Activated CD4-positive, alpha-beta T cell treated with anti-CD3 and anti-CD28 coated beads, Interleukin-2, Interleukin-6, amounts not matched to agents 100 ng/mL and 50 ng/mL, durations not matched to agents 16 hours and 8 hours (primary cell): ENCODE measurements at places on chromosomes 12 and 14.
A peak's percentile ranks its signal among the peaks of the same experiment; 100 is the strongest.

DNA sequence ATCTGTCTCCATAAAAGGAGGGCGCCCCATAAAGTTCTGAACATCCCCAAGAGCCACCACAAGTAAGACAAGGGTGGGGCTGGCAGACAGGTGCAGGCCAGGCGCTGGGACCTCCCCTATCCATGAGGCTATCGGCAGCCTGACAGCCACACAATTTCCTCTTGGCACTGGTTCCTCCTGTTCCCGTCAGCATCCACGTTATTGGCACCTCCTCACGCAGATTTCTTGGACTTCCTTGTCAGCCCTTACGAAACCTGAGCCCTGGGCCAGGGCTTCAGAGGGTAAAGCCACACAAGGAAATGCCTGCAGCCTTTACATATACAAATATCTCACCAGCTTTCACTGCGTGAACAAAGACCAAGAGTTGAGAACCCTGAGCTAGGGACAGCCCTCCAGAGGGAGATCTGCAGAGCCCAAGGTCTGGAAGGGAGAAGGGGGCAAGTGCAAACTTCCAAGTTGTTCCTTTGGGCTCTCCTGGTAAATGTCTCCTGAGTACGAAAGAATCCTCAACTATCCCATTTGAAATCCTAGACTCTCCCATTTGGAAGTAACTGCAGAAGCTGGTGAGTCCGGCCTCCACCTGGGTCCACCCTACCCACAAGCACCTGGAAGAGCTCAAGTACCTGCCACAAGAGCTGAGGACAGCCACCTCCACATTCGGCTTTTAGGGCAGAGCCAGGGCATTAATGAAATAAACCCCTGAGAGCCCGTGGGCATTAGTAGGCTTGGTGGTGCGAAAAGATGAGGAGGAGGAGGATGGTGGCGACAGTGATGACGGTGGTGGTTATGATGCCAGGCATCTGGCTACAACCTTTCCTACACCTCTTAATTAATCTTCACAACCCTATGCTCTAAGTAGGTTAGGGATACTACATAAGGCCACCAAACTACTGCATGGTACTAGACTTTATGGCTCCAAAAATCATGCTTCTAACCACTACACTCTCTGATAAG, 5.5 kb upstream of the TC2N start:
- peak; percentile 40 for DNase-seq

GRCh38 chr12:8064131-8064530, 2.0 kb downstream of the C3AR1 start:
- DNase-seq, result no peak

GRCh38 chr14:30450631-30451545, 108.1 kb upstream of the G2E3 start:
- no peak for DNase-seq

GRCh38 chr14:59274991-59275391, 86.5 kb downstream of the DAAM1 start:
- peak; percentile 14 for DNase-seq

DNA sequence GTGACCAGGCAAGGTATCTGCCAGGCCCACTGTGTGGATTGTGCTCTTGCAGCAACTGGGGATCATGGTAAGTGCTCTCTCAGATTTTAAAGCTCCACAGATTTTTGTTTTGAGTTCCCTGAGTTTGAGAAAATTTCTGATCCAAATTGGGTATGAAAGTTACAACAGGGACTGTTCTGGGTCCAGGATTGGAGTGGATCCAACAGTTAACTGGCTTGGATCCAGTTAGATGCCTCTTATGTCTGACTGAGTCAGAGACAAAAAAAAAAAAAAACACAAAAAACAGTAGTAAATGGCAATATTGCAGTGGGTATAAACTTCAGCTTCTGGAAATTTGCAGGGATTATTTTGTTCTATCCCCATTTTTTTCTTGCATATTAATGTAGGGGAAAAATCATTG, 598.8 kb downstream of the C12orf50 start:
- no peak for DNase-seq

DNA sequence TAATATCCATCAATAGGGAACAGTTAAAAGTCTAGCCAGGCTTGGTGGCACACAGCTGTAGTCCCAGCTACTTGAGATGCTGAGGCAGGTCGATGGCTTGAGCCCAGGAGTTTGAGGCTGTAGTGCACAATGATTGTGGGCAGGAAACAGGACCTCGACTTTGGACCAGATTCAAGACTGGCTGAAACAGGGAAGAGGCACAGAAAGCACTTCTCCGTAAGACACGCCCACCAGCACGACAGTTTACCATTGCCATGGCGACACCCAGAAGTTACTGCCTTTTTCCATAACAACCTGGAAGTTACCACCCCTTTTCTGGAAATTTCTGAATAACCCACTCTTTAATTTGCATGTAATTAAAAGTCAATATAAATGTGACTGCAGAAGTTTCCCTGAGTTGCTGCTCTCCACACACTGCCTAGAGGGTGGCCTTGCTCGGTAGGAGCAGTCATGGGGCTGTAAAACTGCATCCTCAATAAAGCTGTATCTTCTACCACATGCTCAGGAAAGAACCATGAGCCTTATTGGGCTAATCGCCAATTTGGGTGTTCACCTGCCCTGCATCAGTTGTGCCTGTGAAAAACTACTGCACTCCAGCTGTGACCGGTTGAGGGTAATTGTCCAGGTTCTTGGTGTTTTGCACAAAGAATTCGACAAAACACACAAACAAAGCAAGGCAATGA, 4.6 kb upstream of the LRRC23 start:
- peak; percentile 28 for DNase-seq

DNA sequence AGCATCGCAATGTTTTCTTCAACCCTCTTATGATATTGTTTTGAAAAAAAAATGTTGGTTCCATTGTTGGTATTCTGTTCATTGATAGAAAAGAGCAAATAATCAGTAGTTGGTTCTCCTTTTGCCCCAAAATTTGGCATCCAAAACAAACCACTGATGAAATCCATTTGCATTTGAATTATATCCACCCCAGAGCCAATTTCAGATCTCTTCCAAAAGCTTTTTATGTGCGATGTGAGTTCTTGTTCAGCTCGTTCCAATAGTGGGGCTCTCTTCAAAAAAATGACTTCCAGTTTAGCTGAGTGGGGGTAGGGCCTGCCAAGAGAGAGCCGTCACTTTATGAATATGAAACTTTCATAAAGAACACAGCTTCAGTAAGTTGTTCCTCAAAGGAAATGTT, 130.7 kb downstream of the DIO2 start:
- no peak for DNase-seq
